ENCODE measurements at places on chromosomes 3 and 15.

GRCh38 chr15:100017140-100017539, 283.9 kb upstream of the LYSMD4 start:
- no peak for DNase-seq

DNA sequence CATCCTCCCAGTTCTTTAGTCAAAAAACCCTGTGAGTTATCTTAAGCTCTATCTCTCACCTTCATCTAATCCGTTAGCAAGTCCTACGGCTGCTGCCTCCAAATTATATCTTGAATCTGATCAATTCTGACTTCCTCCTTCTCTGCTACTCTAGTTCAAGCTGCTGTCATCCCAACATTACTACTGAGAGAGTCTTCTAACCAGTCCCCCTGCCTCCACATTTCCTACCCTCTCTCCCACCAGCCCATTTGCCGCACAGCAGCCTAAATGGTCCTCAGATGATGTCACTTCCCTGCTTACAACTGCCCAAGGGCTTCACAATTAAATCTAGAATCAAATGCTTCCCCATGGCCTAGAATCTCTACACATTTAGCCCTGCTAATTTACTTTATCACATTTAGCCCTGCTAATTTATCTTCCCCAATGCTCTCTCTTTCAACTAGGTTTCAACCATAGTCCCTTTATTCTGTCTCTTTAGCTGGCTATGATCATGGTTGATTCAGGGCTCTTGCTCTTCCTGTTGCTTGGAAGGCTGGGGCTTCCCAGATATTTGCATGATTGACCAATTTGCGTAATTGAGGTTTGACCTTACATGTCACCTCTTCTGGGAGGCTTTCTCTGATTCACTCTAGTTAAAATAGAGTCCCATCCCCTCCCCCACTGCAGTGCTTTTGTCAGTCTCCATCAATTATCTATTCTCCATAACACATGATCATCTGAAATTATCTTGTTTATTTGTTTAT, 11.0 kb upstream of the ARL14 start:
- no peak for DNase-seq

GRCh38 chr15:101044625-101045235, 125.6 kb downstream of the LRRK1 start:
- DNase-seq = no peak

GRCh38 chr15:60390871-60391501, 6.8 kb downstream of the ANXA2 start:
- DNase-seq = no peak
